ENCODE measurements at places on chromosomes 3 and 15. TPM values are rescaled to one million over a fixed set of nuclear protein-coding genes. Genes with fewer than 3 reads are reported as not detected.

Gene SUSD5
- polyA plus RNA-seq, result 4.5 TPM

Gene PLIN1
- polyA plus RNA-seq, result 1.4 TPM

Gene BSN
- 1.7 TPM for polyA plus RNA-seq

Gene OIP5
- 12.5 TPM for polyA plus RNA-seq

Gene MYNN
- 31.3 TPM for polyA plus RNA-seq

Gene GRK7
- polyA plus RNA-seq, result 0.18 TPM

Gene FBXO40
- 0.02 TPM for polyA plus RNA-seq

Gene ACAA1
- polyA plus RNA-seq, result 137 TPM

Gene TP63
- polyA plus RNA-seq, result 1.6 TPM

Gene CSPG5
- polyA plus RNA-seq, result 1.2 TPM

Gene UBE3A
- polyA plus RNA-seq, result 120 TPM

Gene CORO2B
- polyA plus RNA-seq, result 23.0 TPM

Gene P2RY1
- 3.3 TPM for polyA plus RNA-seq

Gene CLDN1
- 58.2 TPM for polyA plus RNA-seq

Gene RBP2
- 0.75 TPM for polyA plus RNA-seq

Gene ITGA11
- polyA plus RNA-seq, result 3.6 TPM

Gene ATR
- 40.0 TPM for polyA plus RNA-seq

Gene CTXND1
- polyA plus RNA-seq, result 11.0 TPM

Gene RASGRP1
- 15.1 TPM for polyA plus RNA-seq

Gene BTLA
- polyA plus RNA-seq, result 0.83 TPM

Gene FOXL2
- polyA plus RNA-seq, result not detected

Gene FBXL22
- polyA plus RNA-seq, result 1.7 TPM

Gene CACNA2D2
- polyA plus RNA-seq, result 14.6 TPM

Gene FSIP1
- polyA plus RNA-seq, result 3.6 TPM

Gene ZIC1
- polyA plus RNA-seq, result 0.08 TPM

Gene GADL1
- 5.1 TPM for polyA plus RNA-seq

Gene GOLGA8S
- polyA plus RNA-seq, result 1.4 TPM

Gene TRPM1
- 0.07 TPM for polyA plus RNA-seq

Gene GABPB1
- 35.3 TPM for polyA plus RNA-seq

Gene SEC61A1
- polyA plus RNA-seq, result 175 TPM

Gene ZNF501
- 14.8 TPM for polyA plus RNA-seq

Gene GOLGA6L7
- 1.1 TPM for polyA plus RNA-seq

Gene PLXNB1
- polyA plus RNA-seq, result 222 TPM

Gene SI
- not detected for polyA plus RNA-seq

Gene GOLGA8T
- 0.35 TPM for polyA plus RNA-seq

Gene ANKUB1
- polyA plus RNA-seq, result 0.52 TPM

Gene ATP13A4
- polyA plus RNA-seq, result 1.3 TPM

Gene AMT
- 41.2 TPM for polyA plus RNA-seq

Gene MITF
- polyA plus RNA-seq, result 40.7 TPM
